ENCODE measurements at places on chromosomes 4 and X.
A peak's percentile ranks its signal among the peaks of the same experiment; 100 is the strongest.

GRCh38 chr4:109847896-109848442 lies at the start of gene LRIT3:
LRIT3 (plus strand) TSS chr4:109848107; CDS start chr4:109848202, 95 bp downstream.
- DNase-seq = no peak

DNA sequence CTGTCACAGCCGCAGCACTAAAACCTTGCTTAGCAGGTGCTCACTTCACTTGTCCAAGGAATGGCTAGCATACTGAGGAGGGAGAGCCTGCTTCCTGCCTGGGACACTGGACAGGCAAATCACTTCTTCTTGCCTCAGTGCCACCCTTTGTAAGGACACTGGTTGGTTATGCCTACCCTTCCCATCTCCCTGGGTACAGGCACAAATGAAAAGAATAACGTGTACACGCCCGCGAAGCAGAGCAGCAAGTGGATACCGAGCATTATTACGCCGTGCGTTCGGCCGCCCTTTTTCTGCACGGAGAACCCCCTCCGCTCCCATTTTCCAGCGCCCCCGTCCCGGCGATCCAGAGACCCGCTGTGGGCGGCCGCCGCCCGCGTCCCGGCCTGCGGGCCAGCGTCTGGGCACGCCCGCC lies 338 bp upstream of the KLHL2 start:
- DNase-seq = no peak

DNA sequence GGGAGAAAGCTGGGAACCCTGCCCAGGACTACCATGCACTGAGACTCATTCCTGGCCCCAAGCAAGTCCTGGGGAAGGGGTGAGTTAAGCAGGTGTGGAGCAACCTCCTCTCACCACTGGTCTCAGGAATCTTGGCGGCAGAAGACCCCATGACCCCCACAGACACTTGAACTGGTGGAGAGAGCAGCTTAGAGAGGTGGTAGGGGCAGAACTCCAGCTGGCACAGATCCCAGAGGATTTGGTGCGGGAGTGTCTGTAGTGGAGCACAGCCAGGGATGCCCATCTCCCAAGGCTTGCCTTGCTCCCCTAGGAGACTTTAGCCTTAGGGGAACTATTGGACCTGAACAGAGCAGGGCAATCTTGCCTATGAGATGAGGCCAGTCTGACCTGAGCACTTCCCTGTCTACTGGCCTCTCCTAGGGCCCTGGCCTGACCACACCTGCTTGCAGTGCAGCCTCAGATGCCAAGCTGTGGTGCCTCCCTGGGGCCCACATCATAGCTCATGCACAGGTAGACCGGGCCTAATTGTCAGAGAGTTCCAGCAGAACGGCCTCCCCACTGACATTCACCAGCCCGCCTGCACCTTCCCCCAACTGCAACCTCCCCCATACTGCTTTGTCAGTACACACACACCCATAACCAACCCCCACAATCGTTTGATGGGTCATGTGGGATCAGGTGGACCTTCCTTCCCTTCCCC lies 78.0 kb downstream of the NAA11 start:
- no peak for DNase-seq

GRCh38 chr4:99161373-99162099 lies 17.4 kb upstream of the ADH4 start:
- no peak for DNase-seq

DNA sequence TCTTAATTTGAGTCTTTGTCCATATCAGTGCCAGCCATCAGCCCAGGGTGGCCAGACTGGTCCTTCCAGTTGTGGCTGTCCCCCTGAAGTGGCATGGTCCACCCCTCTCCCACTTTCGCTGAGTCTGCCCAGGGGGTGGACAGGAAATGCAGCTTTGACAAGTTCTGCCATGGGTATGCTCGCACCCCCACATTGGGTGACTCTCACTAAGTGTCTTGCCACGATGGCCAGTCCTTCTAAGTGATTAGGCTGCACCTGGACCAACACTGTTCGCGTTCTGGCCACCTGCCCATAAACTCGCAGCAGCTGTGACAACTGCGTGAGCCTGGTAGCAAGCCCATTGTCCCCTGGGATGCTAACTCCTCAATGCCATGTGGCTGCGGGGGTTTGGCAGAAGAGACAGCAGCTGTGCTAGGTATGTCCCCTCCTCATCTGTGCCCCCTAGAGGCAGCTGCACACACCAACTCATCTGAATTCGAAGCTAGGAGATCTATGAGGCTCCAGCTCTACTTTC lies 10.0 kb upstream of the LNX1 start:
- DNase-seq = no peak

- no peak for DNase-seq
These were observed 388.8 kb upstream of the EPHA5 start for GRCh38 chr4:66059136-66059535.

- no peak for DNase-seq
These were observed 192.8 kb downstream of the BCOR start for GRCh38 chrX:39904816-39905537.

GRCh38 chr4:8278421-8279287 lies 9.1 kb downstream of the HTRA3 start:
- DNase-seq = no peak

- no peak for DNase-seq
These were observed 77.5 kb downstream of the HCCS start for GRCh38 chrX:11188664-11189063.

- DNase-seq = no peak
These were observed 2.7 kb upstream of the NKX3-2 start for GRCh38 chr4:13546941-13547484.

DNA sequence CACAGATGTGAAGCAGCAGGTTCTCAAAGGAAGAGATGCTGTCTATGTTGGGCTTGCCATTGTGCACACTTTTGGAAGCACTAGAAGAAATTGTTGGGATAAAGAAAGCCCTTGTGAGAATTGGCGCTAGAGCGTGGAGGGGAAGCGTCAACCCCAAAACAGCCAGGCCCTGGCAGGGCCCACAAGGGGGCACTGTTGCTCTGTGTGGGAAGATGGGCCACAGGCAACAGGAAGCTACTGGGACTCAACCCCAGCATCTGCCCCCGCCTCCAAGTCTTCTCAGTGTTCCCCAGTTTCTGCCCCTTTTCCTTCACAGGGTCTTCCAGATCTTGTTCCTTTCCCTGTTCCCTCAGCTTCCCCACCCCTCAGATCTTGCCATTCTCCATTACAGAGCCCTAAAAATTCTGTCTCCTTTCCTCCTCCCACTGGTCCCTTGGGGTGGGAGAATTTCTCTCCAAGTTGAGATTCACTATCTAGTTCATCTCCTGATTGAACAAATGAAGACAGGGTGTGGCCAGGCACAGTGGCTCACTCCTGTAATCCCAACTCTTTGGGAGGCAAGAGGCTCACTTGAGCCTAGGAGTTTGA lies 85.5 kb downstream of the STARD8 start:
- peak; percentile 7 for DNase-seq

- no peak for DNase-seq
These were observed 14.3 kb upstream of the AWAT1 start for GRCh38 chrX:70219938-70220764.

DNA sequence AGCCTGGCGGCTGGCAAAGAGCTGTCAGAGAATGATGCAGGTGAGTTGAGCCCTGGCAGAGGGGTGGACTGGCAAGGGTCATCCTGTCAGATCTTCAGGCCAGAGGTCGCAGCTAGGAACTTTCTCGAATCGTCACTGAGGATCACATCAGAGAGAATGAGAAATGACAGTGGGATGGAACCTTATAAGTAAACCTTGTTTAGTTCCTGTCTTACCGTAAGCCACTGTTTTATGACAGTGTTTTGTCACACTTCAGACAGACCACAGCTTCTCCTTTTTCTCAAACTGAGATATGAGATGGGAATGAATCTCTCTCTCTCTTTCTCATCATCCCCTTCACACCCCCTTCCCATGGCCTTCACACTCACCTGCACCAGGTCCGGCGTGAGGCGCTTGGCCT lies 9.3 kb downstream of the DIPK2B start:
- DNase-seq = no peak

DNA sequence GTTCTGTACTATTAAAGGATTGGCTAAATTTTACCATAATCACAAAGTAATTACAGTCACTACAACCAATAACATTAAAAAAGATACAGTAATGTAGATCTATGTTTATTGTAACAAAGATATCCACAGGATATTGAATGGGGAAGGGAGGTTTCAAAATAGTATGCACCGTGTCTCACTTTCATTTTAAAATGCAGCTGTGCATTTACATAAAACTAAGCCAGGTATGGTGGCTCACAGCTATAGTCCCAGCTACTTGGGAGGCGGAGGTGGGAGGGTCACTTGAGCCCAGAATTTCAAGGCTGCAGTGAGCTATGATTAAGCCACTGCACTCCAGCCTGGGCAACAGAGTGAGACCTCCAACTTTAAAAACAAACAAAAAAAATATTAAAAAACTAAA lies 8.5 kb downstream of the SRP72 start:
- no peak for DNase-seq

DNA sequence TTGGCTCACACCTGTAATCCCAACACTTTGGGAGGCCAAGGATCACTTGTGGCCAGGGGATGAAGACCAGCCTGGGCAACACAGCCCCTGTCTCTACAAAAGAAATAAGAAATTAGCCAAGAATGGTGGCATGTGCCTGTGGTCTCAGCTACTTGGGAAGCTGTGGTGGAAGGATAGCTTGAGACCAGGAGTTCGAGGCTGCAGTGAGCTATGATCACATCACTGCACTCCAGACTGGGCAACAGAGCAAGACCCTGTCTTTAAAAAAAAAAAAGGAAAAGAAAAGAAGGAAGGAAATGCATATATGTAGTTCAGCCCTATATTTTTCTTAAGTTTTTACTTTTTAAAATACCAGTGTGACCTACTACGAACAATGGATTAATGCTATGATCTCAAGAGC lies 15.1 kb downstream of the PRSS48 start:
- DNase-seq = no peak

DNA sequence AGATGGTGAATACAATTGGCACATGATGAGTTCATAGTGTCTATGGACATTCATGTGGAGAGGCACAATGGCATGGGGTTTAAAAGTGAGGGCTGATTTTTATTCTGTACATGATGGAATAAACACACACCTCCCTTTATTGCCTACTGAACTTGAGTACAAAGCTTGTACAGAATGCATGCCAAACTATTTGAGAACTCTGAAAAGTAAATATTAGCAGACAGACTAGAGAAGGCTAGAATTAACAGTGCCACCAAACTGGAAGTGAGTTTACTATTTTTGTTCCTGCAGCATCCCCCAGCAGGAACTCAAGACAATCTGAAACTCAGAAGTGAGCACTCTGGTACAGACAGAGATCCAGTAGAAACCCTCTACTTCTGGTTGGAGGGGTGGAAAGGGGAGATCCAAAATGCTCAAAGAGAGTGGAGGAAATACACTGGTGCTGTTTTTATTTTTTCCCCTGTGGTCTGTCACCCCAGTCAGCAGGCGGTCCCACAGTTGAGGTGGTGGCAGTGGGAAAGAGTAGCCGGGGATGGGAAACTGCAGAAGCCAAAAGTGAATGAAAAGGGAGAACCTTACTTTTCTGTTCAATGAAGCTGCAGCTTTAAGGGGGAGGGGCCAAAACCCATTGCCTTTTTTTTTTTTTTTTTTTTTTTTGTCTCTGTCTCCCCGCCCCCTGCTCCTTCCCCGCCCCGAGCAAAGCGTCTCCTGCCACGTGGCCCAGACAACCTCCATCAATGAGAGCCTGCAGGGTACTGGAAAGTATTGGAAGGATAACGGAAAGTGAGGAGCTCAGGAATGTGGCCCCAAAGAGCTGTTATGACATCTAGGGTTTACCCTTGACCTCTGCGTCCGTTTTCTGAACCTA lies 20.5 kb downstream of the AKAP4 start:
- no peak for DNase-seq

GRCh38 chr4:72665171-72665968 lies 96.3 kb upstream of the ADAMTS3 start:
- DNase-seq = no peak

DNA sequence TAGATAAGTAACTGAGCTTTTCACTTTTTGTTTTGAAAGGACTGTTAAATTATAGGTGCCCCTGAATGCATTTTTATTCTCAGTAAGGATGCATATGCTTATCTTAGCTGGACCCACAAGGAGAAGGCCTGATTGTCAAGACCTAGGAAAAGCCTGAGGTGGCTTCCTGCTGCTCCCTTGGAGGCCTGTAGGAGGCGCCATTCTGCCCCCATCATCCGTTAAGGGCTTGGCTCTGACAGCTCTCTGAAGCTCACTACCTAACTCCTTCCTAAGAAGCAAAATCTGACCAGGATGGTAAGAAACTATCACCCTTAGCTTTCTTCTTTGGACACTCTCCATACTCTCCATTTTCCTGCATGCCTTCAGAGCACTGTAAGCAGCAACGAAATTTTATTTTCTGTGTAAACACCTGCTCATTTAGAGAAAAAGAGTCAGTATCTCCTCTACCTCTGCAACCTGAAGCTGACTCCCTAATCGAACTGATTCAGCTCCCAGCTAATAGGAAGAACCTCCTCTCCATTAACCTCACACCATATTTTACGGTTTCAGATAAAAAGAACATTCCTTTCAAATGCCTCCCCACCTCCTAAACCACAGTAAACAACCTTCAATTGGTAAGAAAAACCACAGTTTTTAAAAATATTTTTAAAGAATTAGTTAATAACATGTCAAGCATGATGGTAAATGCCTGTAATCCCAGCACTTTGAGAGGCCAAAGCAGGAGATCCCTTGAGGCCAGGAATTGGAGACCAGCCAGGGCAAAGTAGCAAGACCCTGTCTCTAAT lies 73.4 kb upstream of the EDNRA start:
- DNase-seq = no peak

GRCh38 chr4:42995343-42995944 lies 102.9 kb downstream of the GRXCR1 start:
- no peak for DNase-seq

DNA sequence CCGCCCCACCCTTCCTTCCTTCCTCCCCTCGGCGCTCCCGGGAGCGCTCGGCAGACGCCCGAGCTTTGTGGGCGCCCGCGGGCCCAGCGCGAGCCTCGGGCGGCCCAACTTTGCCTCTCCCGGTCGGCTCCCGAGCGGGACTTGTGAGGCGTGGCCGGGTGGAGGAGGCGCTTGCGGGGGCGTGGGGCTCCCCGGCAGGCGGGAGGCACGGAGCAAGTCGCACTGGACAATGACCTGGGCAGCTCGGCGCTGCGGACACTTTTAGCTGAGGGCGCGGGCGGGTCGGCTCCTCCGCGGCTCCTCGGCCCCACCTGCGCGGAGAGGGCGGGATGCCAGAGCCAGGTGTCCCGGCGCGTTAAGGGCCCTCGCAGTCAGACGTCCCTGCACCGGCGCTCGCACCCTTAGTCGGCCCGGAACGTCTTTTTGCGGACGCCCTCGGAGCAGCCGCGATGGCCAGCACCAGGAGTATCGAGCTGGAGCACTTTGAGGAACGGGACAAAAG lies 385 bp downstream of the DCLK2 start:
- DNase-seq = no peak

GRCh38 chr4:104235967-104236366 lies 258.7 kb downstream of the CXXC4 start:
- DNase-seq = no peak

All from stimulated activated CD8-positive, alpha-beta memory T cell treated with anti-CD3 and anti-CD28 coated beads, Interleukin-4, amount 100 ng/mL, for 4 hours (primary cell).